ENCODE measurements at places on chromosomes 4 and X.

DNA sequence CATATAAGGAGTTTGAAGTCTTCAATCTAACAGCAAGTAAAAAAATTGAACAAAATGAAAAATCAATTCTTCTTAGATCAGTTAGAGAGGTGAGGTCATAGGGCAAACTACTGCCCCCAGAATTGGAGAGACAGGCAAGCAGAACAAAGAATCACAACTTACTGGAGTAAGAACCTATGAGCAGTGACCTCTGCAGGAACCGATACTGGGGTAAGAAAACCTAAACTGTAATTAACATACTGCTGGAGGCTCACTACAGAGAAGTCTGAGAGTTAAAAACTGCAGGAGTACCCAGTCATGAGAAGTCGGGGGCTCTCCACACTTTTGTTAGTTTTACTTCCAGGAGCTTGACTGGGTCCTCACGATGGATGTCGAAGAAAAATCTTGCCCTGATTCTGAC is 16.0 kb downstream of the CLDN22 start:
- no peak for DNase-seq

DNA sequence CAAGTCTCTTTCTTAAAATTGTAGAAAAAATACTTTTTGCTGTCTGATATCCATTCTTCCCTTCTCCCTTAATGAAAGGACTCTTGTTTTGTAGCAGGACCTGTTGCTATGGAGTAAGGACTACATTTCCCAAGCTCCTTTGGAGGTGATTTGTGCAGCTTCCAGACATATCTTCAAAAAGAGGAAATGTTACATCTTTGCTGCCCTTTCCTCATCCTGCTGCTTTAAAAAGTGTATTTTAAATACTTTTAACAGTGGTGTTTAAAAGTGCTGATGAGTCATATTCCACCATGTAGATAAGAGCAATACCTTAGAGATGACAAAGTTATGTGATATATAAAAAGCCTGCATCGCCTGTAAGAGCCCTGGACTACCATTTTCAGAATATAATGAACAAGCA is 98.7 kb downstream of the CFAP299 start:
- DNase-seq = no peak

DNA sequence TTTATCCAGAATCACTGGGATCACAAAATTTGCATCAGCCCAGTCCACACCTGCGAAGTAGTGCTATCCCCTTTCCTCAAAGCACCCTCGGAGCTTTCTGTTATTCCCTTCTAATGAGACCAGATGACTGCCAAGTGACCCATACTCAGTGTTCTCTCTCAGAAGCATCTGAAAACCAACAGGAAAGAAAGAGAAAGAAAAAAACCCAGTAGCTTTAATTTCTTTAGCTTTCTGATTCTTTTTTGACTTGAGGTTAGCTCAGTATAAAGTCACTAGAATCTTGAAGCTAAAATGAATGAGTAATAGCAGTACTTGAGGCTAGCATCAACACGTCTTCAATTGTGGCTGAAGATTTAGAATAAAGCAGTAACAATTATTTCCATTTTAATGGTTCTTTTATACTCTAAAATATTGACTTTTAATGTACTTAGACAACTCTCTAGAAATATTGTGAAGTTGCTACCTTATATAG is 124.4 kb downstream of the ANK2 start:
- no peak for DNase-seq

DNA sequence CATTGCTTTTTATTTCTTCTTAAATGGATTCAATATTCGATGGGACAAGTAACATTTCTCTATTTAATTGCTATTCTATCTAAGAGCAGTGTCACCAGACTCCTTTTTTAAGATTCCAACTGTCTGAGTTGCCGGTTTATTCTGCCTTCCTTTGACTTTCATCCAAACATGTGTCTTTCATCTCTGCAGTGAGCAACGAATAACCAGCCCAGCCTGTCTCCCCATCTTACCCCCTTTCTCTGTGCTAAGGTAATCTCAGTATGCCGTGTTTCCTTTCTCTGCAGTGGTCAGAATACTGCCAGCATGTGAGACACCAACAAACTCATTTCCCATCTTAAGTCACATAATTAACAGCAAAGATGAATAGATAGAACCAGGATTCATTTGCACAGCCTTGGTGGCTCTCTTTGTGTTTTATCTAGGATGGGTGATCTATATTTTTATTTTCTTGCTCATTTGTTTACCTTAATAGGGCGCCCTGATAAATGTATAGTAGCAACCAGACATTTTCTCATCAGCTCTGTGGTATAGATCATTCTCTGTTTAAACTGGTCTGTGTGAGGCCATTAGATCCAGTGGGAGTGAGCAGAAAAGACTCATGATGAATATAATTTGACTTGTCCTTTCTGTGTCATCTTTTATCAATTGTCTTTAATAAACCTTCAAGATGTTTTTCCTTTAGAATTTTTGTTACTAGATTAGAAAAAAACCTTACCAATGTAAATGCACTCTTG is 394.8 kb upstream of the IGFBP7 start:
- no peak for DNase-seq

DNA sequence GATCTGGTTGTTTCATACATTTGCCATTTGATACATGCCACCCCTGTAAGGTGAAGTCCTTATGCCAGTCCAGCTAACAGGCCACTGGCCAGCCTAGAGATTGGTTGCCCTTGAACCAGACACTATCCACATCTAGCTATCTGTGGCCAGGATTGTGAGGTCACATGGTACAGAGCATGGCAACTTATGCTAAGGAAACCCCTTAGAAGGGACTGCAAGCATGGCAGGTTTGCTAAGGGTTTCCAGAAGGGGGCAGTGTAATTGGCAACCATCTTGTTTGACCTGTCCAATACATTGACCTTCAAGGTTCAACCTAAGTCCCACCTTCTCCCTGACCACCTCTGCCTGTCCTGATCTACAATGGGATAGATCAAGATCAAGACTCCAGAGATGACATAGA is 47.5 kb downstream of the SMC1A start:
- DNase-seq = no peak

GRCh38 chrX:14529290-14529989 is at the start of gene GLRA2:
Gene GLRA2 (plus strand): TSS chrX:14529536. CDS start chrX:14530058, 522 bp downstream.
- DNase-seq = no peak

DNA sequence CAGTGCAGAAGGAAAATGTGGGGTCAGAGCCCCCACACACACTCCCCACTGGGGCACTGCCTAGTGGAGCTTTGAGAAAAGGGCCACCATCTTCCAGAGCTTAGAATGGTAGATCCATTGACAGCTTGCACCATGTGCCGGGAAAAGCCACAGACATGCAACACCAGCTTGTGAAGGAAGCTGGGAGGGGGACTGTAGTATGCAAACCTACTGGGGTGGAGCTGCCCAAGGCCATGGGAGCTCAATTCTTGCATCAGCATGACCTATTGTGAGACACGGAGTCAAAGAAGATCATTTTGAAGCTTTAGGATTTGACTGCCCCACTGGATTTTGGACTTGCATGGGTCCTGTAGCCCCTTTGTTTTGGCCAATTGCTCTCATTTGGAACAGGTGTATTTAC is 142.8 kb upstream of the ARHGEF9 start:
- no peak for DNase-seq

DNA sequence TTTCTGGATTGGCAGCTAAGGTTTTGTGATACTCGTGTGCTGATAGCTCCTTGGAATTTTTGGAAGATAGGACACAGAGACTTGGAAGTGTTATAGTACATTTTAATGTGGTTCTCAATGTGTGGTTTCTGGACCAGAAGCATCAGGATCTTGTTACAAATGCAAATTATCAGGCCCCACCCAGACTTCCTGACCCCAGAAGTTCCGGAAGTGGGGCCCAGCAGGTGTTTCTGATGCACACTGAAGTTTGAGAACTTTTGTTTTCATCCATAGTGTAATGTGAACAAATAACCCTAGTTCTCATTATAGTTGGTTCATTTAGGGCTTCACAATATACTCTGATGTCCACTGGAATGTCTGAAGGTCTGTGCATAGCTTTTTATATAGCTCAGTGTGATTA is 49.6 kb downstream of the LAMP2 start:
- no peak for DNase-seq

- no peak for DNase-seq
Measured at GRCh38 chrX:1529328-1529727, 7.7 kb downstream of the P2RY8 start.

DNA sequence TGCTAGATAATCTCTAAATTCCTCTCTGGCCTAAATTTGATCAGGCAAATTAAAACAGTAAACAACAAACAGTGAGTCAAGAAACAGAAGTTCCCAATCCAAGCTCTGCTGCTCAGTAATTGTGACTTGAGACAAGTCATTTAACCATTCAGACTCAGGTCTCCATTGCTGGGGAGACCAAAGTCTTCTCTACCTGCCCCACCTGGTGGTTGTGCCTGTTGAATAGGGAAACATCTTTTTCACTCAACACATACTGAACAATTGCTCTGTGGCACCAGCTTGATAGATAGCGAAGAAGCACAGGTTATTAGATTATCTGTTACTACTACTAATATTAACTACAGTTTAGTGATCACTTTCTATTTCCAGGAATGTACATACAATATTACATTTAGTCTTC is 112.1 kb upstream of the EOLA2 start:
- DNase-seq = no peak

DNA sequence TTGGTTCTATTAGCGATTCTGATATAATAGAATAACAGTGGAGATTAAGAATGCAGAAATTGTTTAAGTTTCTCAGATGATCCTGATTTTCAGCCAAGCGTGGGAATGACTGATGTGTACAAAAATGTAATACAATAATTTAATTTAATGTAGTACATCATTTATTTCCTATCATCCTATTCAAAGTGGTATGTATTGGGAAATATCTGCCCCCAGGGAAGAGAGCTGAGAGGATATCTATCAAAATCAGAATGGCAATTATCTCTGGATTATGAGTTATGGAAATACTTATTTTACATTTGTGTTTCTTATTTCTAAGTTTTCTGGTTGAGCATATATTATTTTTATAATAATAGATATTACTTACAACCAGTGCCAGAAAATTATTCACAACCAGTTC is 3.9 kb downstream of the FABP2 start:
- no peak for DNase-seq

DNA sequence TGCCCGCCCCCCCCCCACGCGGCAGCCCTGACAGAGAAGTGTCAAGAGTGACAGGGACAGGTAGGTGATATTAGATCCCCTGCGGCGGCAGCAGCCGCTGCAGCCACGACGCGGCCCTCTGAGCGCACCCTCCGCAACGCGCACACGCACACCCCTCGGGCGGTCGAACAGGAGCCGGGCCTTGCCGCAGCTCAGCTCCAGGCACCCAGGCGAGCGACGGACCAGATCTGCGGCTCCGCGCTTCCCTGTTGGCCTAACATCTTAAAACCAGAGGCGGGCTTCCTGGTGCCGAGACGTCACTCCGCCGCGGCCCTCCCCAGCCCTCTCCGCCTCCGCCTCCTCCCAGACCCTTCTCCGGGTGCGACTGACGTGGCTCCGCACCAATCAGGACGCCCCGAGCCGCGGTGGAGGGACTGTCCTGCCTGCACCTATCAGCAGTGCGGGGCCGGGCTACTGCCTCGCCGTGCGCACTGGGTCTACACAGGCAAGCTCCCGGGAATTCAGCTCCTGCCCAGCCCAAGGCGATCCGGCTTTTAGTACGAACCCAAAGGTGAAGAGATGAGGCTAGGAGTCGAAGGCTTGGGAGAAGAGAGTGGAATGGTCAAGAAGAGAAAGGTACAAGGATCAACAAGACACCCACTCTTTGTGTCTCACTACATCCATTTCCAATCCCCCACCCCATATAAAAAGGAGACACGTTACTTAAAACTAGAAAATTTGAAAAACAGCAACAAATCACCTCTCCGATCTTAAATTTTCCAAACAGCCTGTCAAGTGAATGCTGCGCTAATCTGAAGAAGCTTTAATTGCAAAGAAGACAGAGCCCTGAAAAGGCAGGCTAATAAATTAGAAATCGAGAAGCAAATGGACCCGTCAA is at the start of gene PITX2:
PITX2 (minus strand) TSS at position 237 of the 877 bp plus-strand sequence. CDS start 617 bp downstream, outside the sequence.
- DNase-seq = peak; percentile 17

DNA sequence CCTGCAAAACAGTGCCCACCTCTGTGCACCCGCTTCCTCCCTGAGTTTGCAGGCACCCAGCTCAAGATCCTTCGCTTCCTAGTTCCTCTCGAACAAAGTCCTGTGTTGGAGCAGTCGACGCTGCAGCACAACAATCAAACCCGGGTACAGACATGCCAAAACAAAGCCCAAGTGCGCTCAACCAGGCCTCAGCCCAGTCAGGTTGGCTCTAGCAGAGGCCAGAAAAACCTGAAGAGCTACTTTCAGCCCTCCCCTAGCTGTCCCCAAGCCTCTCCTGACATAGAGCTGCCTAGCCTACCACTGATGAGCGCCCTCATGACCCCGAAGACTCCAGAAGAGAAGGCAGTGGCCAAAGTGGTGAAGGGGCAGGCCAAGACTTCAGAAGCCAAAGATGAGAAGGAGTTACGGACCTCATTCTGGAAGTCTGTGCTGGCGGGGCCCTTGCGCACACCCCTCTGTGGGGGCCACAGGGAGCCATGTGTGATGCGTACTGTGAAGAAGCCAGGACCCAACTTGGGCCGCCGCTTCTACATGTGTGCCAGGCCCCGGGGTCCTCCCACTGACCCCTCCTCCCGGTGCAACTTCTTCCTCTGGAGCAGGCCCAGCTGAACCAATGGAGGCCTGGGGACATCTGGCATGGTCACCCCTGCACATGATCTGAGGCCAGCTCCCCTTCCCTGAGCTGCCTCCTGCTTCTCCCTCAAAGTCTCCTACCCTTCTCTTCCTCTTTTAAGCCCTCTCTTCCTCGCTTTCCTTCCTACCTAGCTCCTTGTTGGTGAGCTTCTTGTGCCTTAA is 6.9 kb downstream of the APEX2 start:
- DNase-seq = no peak

GRCh38 chr4:170124406-170124805 is 34.6 kb upstream of the AADAT start:
- DNase-seq = no peak
